ENCODE measurements at places on chromosomes 3 and 15.

DNA sequence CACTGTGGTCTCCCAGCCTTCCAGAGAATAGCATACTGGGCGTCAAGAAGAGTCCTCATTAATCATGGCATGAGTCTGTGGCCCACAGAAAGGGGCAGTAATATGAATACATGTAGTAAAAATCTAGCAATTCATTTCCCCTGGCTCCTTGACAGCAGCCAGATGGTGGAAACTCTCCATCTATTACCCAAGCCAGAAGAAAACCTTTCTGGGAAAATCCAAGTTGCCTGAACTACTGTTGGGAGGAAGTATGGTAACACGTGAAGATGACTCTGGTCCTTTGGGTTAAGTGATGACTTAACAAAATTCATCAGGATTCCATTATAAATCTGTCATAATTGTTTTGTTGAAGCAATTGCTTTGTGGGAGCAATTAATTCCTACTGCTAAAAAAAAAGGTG lies 530.5 kb downstream of the FHIT start:
- DNase-seq = no peak

DNA sequence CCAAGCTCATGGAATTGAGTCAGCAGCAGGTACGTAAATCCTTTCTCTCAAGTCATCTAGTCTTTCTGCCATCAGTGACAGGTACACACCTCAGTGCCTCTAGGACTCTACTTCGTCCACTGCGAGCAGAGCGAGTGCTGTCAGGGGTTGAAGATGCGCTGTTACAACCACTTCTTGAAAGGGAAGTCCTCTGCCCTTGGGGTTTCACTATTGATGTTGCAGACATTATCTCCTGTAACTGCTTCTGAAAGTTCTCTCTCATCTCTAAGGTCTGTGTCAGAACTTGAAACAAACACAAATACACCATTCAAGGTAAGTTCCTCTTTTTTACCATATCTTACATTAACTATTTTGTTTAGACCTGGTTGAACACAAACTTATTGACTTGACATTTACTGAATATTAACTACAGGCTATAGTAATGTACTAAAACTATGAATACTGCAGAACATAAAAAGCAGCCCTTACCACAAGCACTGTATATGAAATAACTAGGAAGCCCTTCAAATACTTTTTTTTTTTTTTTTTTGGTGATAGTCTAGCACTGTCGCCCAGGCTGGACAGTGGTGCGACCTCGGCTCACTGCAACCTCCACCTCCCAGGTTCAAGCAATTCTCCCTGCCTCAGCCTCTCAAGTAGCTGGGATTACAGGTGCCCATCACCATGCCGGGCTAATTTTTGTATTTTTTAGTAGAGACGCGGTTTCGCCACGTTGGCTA lies 41.5 kb downstream of the TOPBP1 start:
- no peak for DNase-seq

DNA sequence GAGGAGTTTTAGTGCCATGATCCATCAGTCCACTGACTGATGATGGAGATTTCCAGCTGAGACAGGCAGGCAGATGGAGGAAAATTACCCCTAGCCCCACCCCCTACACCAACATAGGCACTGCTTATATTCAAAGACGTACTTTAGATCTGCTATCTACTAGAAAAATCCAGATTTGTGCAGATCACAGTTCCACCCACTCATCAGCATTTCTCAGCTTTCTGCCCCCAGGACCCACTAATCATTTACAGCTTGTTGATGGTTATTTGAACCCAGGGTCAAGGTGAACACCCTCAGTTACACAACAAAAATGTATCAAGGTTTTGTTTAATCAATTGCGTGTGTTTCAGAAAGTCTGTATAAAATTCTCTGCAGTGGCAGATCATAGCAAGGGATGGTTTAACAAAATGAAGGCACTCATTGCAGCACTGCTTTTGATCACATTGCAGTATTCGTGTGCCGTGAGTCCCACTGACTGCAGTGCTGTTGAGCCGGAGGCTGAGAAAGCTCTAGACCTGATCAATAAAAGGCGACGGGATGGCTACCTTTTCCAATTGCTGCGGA lies at the start of gene HRG:
Gene HRG, plus strand, starts transcription at position 390 of the 564 bp plus-strand sequence. Its CDS starts 18 bp downstream, at position 408.
- no peak for DNase-seq

GRCh38 chr15:100335335-100335999 lies 6.3 kb downstream of the ADAMTS17 start:
- no peak for DNase-seq

GRCh38 chr3:181725131-181725731 lies 13.5 kb downstream of the SOX2 start:
- no peak for DNase-seq

- DNase-seq = no peak
Observed at GRCh38 chr3:123151251-123151705, 50.5 kb upstream of the SEC22A start.

DNA sequence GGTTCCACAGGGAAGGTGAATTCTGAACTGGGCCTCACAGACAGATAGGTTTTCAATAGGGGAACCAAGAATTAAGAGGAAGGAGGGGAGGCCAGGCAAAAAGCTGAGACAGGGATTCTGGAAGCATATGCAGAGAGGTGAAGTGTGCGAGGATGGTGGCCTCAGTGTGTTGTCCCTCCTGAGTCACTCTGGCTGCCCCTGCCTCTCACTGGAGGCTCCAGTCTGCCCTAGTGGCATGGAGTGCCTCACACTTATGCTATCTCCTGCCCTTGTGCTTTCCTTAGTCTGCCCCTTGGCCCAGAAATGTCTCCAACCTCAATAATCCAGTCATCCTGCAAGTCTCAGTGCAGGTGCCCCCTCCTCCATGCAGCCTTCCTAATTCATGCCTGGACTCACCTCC lies 32.2 kb upstream of the RBP1 start:
- DNase-seq = no peak

- no peak for DNase-seq
Observed at GRCh38 chr15:64247535-64247905, 84.7 kb upstream of the PPIB start.
